DMS 273 treated with DMSO at 0.1 percent for 48 hours (cell line): ENCODE measurements at places on chromosomes 2 and 18.

DNA sequence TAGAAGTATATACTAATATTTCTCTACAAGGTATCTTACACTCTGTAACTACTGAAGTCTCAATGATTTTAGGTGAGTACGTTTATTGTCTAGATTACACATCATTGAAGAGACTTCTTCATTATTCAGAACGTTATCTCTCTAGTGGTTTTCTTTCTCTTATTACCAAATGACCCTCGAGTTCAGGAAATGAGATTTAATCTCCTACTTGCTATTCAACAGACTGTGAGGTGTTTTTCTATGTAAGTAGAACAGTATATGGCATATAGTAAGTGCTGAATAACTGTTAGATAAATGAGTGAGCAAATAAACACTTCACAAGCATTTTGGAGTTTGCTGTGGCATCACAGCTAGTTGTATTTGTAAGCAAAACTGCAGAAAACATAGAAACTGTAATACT is 947.2 kb upstream of the SLC39A10 start:
- DNase-seq: no peak

DNA sequence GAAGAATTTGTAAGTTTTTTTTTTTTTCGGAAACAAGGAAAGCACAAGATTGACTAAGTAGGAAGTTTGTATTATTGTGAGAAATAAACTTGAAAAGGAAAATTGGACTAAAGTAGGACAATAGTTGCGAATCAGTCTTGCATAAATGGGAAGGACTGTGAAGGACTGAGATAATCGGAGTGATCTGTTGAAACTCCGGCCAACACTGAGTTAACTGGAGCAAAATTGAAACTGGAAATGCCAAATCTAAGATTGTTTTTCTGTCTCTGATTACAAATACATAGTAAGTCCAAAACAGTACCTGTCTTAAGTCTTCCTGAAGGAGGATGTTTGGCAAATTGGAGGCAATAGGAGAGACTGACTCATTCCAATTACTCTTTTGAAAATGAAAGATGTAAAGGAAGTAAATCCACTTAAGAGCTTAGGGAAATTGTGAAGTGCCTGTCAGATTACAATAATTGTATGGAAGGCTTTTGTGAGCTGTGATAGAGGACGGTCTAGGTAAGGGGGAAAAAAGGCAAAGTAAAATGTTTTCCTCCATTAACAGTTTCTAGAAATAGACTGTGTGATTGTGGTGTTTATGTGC is 204.9 kb upstream of the CYRIA start:
- no peak for DNase-seq

DNA sequence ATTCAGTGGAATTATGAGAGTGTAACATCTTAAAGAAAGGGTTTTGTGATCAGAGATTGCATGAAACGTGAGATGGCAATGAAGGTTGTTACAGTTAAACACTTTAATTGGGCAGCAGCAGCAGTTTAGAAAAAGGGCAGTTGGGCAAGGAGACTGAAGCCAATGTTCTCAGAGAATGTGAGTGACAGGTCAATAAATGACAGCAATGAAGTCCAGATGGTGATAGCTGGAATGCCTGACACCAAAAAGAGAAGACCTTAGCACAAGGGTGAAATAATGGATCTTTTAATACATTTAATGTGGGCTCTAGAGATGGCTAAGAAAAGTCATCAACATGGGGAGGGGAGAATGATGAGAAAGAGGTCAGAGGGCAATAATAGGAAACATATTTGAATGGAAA is 89.4 kb upstream of the CDH7 start:
- peak; percentile 5 for DNase-seq

GRCh38 chr2:99879481-99879880 is 262.9 kb downstream of the AFF3 start:
- DNase-seq: no peak

DNA sequence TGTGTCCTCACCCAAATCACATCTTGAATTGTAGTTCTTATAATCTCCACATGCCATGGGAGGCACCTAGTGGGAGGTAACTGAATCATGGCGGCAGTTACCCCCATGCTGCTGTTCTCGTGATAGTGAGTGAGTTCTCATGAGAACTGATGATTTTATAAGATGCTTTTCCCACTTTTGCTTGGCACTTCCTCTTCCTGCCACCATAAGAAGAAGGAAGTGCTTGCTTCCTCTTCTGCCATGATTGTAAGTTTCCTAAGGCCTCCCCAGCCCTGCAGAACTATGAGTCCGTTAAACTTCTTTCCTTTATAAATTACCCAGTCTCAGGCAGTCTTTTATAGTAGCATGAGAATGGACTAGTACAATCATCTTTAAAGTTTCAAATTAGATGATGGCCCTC is 902.4 kb upstream of the PIK3C3 start:
- DNase-seq: no peak

DNA sequence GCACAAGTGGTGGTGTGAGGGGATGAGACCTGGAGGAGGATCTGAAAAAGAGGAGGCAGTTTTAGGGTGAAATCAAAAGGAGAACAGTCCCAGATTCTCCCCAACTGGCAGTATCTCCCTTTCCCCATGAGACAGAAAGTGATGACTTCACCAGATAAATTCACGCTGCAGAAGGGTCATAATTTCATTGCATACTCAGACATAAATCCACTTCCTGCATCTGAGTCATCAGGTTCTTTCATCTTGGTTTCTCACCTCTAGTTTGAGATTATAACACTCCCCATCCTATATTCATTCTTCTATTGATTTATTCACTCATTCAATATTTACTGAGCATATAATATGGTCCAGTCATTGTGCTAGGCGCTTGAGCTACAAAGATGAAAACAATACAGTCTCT is 64.7 kb downstream of the CCDC148 start:
- DNase-seq: no peak

- DNase-seq: no peak
Observed at GRCh38 chr2:232523682-232524597, 2.0 kb upstream of the CHRND start.

DNA sequence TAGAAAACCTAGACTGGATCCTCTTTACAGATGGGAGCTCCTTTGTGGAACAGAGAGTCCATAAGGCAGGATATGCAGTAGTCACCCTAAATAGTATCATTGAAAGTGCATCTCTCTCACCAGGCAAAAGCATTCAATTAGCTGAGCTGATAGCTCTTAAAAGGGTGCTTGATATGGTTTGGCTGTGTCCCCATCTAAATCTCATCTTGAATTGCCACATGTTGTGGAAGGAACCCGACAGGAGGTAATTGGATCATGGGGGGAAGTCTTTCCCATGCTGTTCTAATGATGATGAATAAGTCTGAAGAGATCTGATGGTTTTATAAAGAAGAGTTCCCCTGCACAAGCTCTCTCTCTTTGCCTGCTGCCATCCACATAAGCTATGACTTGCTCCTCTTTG is 96.2 kb upstream of the RMP24 start:
- DNase-seq: peak; percentile 38

DNA sequence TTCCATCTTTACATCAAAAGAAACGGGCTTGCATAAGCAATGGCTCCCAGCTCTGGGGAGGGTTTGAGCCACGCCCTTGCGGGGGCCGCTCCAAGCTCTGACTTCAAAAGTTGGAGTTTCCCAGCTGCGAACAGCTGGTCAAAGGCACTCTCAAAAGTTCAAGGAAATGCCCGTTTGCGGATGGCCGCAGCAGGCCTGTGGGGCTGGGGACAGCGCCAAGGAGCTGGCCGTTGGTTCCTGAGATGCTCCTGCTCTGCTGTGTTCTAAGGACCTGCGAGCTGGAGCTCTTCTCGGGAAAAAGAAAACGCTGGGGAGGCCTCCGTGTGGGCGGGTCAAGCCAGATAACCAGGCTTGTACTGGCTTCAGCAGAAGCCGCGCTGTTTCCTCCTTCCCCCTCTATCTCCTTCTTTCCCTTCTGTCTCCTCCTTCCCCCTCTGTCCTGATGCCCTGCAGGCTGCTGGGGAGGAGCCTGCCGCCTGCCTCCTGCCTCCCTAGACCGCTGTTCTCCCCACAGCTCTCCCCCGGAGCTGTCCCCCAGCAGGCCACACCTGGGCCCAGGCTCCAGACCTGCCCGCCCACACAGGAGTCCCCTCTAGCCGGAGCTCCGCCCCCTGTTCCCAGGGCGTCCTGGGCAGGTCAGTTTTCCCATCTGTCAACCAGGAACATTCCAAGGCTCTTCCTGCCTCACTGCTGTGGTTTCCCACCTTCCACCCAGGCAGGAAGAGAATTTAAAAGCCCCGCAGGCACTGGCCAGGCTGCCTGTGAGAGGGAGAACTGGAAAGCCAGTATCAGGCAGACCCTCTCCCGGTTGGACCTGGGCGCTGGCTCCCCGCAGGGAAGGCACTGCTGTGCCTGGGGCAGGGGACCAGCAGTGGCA is 14.1 kb downstream of the KLF11 start:
- DNase-seq: no peak

DNA sequence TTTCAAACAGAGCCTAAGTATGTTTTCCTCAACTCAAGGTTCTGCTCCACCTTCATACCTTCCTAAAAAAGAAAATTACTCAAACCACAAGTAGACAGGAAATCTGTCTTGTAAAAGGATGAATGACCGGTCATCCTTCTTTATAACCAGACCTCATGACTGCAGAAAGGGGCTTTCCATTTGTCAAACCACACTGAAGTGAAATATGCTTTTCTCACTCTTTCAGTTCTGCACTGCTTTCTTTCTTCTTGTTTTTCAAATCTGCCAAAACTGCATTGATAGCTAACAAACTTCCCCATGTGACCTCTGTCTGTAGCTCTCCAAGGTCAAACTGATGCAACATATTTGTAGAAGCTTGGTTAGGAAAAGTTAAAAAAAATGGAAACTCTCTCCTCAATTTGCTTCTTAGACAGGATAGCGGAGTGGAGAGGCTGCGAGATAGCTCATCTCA is 308.9 kb upstream of the CCDC68 start:
- DNase-seq: no peak

DNA sequence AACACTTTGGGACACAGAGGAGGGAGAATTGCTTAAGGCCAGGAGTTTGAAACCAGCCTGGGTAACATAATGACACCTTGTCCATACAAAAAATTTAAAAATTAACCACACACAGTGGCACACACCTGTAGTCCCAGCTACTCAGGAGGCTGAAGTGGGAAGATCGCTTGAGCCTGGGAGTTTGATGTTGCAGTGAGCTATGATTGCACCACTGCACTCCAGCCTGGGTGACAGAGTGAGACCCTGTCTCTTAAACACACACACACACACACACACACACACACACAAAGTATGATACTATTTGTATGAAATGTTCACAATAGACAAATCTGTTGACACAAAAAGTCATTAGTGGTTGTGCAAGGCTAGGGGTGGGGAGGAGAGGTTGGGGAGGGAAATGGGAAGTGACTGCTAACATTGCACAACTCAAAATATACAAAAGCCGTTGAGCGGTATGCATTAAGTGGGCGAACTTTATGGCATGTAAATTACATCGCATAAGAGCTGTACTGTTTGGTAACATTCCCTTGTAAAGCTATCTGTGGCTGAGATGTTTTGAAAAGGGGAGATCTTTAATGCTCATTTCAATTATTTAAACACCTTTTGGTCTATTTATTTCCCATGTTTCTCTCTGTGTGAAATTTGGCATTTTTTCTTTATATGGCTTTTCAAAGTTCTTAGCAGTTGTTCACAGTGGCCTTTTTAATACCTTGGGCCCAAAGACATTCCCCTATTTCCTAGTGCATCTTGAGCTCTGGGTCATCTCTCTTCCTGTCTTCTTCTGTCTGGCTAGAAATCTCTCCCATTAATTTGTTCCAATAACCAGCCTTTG is 58.9 kb upstream of the ZNF516 start:
- DNase-seq: no peak

- no peak for DNase-seq
Observed at GRCh38 chr2:143893371-143893770, 626.5 kb downstream of the ZEB2 start.

- DNase-seq: no peak
Observed at GRCh38 chr2:85681776-85682175, 12.4 kb upstream of the GNLY start.

DNA sequence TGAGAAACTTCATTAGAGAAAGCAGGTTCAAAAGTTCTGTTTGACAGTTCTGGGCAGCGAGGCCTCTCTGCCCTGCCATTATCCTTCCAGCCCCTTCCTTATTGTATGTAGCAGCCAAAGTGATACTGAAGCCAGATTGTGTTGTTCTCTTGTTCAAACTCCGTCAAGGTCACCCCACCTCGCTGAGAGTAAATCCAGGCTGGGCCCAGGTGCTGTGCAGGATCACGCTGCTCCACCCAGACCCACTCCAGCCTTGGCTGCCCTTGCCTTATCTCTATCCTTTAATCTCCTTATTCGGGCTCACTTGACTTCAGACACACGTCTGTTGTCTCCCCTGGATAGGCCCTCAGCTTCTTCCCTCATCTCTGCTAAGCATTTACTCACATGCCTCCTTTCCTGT is 196.1 kb downstream of the CPS1 start:
- no peak for DNase-seq

- peak; percentile 91 for DNase-seq
Observed at GRCh38 chr2:67322353-67323001, 74.7 kb upstream of the ETAA1 start.

GRCh38 chr2:223069465-223069864 is 17.5 kb downstream of the KCNE4 start:
- DNase-seq: no peak

- no peak for DNase-seq
Observed at GRCh38 chr18:63152096-63152495, 167.5 kb downstream of the BCL2 start.

DNA sequence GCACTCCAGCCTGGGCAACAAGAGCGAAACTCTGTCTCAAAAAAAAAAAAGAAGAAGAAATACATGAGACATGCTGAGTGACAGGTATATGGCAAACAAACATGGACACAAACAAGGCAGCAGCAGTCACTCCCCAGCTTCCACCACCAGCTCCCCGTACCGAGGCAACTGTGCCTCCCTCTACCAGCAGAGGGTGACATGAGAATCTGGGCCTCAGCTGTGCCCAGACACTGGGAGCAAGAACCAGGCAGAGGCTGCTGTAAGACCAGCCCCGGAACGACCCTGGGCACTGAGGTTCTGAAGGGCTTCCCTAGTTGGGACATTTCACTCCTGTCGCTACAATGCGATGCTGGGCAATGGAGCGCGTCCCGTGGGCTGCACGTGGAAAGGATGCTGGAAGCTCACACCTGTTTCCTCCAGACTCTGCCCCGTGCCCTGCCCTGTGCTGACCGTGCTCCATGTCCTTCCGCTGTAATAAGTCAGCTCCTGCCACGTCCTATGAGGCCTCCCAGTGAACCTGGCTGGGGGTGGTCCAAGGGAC is 37.1 kb downstream of the BOK start:
- no peak for DNase-seq

GRCh38 chr2:11571170-11571569 is 37.3 kb downstream of the GREB1 start:
- no peak for DNase-seq
